ENCODE measurements at places on chromosomes 2 and 18.

GRCh38 chr2:95284886-95285541, 10.8 kb downstream of the PROM2 start:
- DNase-seq: no peak

DNA sequence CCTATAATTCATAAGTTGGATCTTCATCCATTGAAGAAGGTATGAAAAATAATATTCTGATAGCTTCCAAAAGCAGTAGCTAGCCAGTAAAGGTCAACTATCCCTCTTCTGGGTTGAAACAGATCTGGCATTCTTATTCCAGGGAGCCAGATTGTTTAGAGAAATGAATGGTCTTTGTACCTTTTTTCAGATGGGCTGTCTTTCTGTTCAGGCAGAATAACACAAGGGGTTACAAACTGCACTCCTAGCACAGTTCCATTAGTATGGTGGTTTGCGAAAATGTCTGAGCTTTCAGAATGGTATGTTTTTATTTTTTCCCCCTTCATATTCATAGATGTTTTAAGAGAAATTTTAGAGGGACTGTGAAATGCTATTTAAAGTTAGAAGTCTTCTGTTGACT, 47.5 kb upstream of the TMEM178A start:
- no peak for DNase-seq

- DNase-seq: no peak
These were observed 126.1 kb downstream of the INHBB start for GRCh38 chr2:120472031-120472430.

DNA sequence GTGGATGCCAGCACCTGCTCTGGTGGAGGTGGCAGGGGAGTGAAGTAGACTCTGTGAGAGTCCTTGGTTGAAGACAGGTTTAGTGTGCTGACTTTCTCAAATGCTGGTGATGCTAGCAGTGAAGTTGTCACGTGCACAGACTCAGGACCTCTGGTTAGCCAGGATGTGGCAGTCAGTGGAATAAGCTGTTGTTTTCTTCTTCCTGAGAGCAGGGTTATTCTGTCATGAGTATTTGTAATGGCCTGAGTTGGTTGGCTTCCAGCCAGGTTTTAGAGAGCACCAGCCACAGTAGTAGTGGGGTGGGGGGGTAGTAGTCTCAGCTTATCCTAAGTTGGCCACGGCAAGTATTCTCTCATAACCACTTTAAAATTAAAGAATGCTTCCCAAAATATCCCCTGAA, 238.5 kb upstream of the FBXO11 start:
- peak; percentile 13 for DNase-seq

DNA sequence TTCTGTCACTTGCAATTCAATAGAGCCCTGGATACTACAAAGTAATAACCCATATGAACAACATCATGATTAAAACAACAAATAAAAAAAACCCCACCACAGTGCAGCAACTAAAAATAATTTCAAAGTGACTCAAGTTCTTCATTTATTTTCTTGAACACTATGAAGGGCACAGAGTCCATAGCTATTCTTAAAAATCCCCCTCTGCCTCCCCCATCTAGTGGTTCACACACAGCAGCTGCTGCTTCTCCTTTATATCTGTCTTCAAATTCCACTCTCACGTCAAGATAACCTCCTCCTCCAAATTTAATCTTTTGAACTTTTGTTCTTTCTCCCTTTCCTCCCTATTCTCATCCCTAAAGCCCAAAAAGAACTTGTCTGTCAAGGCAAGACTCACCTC, 591.3 kb downstream of the ZEB2 start:
- DNase-seq: no peak

- no peak for DNase-seq
These were observed 91.9 kb upstream of the ALKAL2 start for GRCh38 chr2:379778-380177.

DNA sequence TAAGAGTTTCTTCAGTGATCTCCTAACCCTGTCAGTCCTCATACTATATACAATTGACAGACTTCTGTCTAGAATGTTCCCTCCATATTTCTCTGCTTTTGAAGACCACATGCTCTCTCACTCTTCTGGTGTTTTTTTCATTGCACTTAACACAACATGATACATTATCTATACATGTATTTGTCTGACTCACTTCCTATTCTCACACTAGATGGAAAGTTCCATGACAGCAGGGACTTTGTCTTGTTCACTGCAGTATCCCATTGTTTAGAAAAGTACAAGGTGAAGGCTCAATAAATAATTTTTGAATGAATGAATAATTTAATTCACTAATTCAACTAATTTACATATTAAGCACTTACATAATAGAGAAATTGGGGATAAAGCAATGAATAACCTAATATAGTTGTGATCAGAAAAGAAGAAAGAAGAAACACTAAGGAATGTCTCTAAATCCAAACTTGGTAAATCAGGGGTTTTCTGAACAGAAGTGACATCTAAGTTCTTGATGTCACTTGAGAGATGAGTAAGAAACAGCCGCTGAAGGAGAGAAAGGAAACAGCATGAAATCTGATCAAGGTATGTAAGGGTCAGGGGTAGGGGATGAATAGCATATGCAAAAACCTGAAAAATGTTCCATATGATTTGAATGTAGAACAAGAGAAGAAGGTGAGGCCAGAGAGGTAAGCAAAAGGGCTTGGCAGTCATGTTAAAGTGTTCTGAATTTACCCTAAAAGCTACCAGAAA, 42.4 kb downstream of the MBD2 start:
- no peak for DNase-seq

DNA sequence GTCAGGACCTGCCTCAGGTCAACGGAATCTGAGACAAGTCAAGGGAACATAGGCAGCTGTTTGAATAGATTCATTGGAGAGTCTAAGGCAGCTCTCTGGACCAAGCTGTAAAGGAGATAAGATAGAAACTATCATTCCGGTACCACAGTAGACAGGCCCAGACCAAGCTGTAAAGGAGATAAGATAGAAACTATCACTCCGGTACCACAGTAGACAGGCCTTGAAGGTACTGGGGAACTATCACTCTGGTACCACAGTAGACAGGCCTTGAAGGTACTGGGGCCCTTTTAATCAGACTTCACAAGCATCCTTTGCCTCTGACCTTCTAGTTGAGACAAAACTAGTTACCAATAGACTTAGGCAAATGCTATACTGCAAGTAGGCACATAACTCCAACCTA, 346.1 kb downstream of the DCDC2C start:
- DNase-seq: no peak

GRCh38 chr2:204625135-204625534, 79.9 kb downstream of the PARD3B start:
- DNase-seq: no peak

GRCh38 chr2:69483024-69483423, 45.8 kb upstream of the NFU1 start:
- no peak for DNase-seq

DNA sequence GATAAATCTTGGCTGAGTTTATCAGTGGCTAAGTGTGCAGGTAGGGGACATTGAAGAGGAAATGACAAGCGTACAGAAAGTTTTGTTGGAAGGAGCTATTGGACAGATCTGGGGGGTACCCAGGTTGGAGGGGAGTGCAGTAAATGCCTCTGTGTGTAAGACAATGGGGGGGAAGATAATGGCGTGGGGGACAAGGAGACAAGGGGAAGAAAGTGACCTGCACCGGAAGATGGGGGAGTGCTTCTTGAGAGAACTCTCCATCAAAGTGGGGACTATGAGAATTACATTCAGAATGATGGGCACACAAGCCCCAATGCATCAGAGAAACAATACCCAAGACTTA, 190.0 kb downstream of the ALPK2 start:
- DNase-seq: no peak

- no peak for DNase-seq
These were observed 118.1 kb upstream of the ARL5A start for GRCh38 chr2:151946250-151946884.

- DNase-seq: no peak
These were observed 234.0 kb downstream of the ZNF516 start for GRCh38 chr18:76260941-76261472.

DNA sequence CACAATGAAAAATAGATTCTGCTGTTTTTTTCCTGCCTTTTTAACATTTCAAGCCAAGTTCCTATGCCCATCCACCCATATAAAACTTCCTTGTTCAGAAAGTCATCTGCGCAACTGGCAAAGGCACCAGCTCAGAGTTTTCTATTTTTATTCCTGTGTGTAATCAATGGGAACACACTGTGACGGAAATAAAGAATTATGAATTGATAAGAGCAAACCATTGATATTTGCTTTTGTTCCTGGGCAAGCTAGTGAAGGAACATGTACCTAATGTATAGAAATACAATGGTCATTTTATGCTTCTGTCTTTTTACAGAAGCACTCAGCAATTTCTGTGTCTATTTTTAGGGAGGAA, 30.8 kb upstream of the AAK1 start:
- DNase-seq: no peak

DNA sequence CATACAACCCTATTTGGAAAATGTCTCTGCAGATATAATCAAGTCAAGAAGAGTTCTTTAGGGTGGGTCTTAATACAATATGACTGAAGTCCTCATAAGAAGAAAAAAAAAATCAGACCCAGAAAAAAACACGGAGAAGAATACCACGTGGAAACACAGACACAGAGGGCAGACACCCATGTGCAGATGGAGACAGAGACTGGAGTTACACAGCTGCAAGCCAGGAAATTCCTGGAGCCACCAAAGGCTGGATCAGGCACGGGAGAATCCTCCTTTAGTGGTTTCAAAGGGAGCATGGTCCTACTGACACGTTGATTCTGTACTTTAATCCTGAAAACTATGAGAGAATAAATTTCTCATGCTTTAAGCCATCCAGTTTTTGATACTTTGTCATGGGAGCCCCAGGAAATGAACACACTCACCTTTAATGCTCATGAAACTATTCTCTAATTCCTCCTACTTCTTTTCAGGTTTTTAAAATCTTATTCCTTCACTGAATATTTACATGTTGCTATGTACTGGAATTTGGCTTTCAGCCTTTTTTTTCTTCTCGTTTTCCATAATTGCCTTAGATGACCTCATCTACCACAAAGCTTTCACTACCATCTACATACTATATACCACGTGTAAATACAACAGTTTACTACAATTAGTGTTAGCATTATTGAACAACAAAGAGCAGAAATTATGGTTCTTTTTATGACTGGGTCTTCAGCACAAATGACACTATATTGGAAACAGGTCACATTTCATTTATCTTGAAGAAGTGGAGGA, 529.1 kb downstream of the IRS1 start:
- DNase-seq: no peak

GRCh38 chr2:96320728-96321622, 4.1 kb upstream of the ITPRIPL1 start:
- DNase-seq: no peak

GRCh38 chr2:207233731-207234130, 68.0 kb upstream of the KLF7 start:
- no peak for DNase-seq

DNA sequence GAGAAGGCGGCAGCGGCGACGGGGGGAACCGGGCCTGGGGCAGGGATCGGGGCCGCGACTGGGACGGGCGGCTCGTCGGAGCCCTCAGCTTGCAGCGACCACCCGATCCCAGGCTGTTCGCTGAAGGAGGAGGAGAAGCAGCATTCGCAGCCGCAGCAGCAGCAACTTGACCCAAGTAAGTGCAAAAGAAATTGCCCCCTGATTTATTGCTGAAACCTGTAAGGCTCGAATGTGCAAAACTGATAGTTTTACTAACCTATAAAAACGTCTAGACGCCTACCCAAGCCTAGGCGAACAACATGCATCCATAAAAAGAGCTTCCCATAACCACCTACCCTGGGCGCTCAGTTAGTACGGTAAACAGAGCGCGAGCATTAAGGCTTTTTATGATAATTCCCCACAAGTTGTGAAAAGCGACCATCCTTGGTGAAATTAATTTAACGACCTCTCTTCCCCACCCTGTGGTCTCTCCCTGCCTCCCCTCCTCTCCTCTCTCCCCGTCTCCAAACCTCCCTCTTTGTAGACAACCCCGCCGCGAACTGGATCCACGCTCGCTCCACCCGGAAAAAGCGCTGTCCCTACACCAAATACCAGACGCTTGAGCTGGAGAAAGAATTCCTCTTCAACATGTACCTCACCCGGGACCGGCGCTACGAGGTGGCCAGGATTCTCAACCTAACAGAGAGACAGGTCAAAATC, 1.0 kb downstream of the HOXD9 start:
- no peak for DNase-seq

DNA sequence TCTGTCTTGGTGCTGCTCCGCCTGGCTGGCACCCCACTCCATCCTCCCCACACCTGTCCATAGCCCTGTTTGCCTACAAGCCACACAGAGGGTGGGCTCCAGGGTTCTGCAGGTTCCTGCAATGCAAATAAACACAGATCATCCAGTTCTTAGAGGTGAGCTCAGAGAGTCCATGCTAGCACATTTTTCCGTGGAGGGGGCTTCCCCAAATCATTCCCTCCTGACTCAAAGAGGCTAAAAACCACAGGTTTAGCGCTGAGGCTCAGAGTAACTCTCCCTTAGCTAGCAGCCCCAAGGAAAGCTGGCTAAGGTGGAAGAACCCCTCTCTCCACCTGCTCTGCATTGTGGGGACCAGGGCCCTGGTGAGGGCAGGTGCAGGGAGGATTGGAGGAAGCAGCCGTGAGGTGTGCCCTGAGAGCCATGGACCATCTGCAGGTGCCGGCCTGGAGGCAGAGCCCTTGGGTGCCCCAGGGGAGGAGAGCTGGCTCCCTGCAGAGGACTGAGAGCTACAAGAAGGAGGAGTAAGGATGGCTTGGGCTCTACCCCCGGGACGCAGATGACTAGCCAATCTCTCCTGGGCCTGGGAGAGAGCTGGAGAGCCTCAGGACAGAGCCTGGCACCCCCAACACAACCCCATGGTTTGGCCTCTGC, 23.8 kb upstream of the TEX44 start:
- no peak for DNase-seq

DNA sequence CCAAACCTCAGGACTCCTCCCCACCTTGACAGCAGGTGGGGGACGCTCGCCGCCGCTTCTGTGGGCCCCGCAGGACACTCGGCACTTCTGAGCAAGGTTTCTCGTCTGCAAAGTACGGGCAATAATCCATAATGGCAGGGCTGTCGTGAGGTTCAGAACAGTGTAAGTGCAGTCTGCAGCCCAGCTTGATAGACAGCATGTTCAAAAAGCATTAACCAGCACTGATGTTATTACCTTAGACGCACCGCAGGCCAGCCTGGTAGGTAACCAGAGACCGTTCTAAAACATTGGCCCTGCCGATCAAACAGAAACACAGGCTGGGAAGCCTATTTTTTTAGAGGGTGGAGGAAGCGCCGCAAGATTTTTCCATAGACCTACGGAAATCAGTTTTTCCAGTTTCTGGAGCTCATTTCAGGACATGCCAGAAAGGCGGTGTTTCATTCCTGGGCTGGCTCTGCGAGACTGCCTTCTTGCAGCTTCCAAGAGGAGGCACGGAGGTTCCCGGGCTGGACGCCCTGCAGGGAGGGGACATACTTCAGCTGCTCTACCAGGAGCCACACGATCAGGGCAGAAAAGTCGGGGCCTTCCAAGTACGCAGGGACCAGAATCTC, 148.7 kb downstream of the TPO start:
- no peak for DNase-seq

DNA sequence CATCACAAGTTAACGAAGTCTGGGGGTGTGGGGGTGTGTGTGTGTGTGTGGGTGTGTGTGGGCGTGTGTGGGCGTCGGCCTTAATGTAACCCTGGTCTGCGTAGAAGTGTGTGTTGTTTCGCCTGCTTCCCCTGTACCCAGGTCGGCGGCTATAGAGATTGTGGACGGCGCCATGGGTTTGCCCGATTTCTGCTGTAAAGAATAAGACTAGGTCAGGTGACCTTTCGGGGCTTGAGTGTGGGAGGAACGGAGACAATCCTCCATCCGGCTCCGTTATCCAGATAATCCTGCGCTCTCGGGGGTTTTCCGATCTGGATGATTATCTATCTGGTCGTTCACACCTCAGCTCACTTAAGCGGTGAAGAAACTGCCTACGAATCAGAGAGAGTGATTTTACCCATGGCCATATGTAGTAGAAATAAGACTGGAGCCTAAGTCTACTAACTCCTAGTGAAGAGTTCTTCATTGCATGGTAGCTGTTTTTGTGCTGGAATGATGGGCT, 543 bp downstream of the HADHB start:
- DNase-seq: peak; percentile 62

All from CD4-positive, alpha-beta T cell treated with Interleukin-10 for 1 hour (primary cell).